Jurkat, Clone E6-1 (cell line): ENCODE measurements at places on chromosomes 1 and 21.

DNA sequence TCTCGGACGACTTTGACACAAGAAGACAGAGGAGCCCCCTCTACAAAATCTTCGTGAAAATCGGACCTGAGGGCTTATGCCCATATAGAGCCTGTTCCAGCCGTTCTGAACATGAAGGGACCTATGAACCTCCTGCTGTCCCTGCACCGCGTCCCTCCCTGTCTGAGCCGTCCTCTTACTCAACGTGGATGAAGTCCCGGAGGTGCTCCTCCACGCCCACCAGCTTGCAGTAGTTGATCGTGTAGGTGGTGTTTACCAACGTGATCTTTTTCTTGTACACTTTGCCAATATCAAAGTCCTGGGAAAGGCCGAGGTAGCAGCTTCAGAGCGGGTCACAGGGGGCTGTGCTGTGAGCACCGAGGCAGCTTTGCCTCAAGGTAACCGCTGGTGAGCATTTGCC lies 40.0 kb downstream of the CFAP74 start:
- no peak for DNase-seq

DNA sequence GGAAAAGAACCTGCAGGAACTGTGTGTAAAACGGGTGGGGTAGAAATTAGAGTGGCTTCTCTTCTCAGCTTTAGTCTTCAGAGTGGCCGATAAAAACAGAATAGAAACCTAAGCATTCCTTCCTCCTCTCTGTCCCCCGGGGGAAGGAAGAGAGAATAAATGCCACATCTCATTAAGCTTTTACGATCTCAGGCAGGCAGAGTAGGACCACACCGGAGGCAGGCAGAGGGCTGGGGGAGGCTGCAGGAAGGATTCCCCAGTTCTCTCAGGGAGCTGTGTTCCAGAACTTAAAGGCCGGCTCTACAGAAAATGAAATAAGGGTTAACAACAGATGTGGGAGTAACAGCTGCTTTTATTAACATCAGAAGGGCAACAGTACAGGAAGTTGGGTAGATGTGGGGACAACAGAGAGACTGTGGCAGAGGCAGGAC lies 24.5 kb upstream of the MEF2D start:
- no peak for DNase-seq

DNA sequence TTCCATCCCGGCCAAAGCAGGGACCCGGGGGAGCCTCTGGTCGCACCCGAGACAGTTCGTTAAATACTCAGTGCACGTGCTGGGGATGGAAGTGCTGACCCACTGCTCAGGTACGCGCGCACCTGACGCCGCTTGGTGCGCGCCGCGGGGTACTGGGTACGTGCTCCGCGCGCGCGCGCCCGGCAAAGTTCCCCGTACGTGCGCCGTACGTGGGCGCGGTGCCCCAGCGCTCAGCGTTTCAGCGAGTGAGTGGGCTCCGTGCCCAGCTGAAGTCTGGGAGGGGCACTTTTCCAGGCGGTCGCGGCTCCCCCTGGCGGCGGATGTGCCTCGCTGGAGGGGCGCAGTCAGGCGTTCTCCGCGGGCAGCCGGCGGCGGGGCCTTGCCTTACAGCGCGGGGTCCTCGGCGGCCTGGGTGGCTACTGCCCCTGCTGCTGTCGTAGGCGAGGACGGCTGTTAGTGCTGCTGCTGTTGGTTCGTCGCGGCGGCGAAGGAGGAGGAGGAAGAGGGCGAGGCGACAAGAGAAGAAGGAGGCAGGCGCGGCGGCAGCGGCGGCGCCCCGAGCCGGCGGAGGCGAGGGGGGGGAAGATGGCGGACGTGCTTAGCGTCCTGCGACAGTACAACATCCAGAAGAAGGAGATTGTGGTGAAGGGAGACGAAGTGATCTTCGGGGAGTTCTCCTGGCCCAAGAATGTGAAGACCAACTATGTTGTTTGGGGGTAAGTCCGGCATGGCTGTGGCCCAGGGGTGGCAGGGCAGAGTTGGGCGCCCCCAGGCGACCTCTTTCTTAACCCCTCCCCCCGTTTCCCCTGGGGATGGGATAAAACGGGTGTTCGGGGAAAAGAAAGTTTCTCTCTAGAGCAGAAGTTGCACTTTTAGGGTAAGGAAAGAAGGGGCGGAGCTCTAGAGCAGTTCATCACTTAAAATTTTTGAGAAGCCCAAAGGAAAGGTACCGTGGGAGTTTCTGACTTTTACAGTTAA lies at the start of gene CDC73:
Gene CDC73 (plus strand): TSS at position 416 of the 978 bp plus-strand sequence. CDS start 170 bp downstream, at position 586.
- peak; percentile 94 for DNase-seq

- DNase-seq: no peak
These were observed 51.6 kb downstream of the EIF2B3 start for GRCh38 chr1:44934791-44935190.

DNA sequence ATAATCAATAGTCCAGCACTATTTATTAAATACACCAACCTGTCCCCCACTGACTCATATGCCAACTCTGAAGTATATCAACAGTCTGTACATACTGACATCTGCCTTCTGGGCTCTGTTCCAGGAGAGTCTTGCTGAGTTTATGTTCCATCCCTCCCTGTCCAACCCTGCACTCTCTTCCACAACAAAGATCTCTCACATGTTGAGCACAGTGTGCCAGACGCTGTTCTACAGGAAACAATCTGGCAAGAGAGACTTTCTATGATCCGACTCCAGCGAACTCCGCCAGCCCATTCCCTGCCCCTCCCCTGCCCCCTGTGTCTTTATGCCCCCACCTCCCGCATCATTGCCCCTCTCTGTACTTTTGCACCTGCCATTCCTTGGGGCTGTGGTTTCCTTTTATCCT lies 3.4 kb downstream of the LACTBL1 start:
- no peak for DNase-seq

- no peak for DNase-seq
These were observed 27.0 kb upstream of the PRSS38 start for GRCh38 chr1:227788271-227789083.

- DNase-seq: no peak
These were observed 450.2 kb downstream of the LMO4 start for GRCh38 chr1:87778896-87779295.

DNA sequence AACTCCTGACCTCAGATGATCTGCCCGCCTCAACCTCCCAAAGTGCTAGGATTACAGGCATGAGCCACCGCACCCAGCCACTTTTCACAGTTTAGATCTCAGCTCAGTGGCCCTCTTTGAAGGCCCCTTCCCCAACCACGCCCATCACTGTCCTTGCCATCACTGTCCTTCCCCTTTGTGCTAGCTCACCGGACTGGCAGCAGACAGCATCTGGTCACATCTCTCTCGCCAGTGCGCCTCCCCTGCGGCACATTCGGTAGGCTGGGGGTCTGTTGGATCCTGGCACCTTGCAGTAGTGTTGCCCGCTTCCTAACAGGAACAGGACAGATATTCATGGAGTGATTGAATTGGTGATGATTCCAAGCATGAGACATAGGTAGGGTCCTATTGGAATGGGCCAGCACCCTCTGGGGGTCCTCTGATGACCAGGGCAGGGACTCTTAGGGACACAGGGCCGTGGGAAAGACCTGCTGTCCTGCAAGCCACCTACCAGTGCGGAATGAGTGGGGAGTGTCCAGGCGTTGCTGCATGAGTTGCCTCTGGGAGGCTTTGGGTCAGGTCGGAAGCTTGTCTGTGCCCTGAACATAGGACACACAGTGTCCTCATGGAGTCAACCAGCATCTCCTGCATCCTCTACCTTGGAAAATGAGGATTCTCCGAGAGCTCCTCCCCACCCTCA lies 178.8 kb upstream of the VAMP3 start:
- DNase-seq: no peak

DNA sequence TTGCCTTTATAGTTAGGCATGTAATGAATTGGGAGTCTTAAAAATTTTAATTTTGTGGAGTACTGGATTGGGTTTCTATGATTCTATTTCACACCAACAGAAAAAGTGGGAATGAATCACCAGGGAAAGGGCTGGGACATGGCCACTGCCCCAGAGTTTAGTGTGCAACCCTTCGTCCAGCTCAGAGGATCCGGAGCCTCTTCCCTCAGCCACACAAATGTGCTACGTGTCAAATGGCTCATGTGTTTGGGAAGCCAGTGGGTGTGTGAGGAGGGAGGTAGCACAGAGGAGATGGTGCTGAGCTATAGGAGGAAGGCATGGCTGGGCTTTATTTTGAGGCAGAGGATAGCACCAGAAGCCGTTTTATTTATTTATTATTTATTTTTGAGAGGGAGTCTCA lies 247.3 kb downstream of the SIPA1L2 start:
- no peak for DNase-seq

DNA sequence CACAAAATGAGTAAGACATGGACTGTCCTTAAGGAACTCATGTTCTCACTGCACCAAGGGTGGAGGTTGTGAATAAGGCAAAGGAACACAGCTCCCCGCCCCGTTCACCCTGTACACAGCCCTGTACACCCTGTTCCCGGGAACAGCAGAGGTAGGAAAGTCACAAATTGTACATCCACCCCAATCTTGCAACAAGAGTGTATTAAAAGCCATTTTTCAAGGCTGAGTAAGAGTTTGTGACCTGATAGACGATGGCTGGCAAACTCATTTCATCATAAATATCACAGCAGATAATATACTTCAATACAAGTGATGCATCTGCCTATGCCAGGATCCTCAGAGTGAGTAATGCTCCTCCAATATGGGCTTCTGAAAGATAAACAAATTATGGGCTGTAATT lies 52.5 kb upstream of the CAMK1G start:
- no peak for DNase-seq

DNA sequence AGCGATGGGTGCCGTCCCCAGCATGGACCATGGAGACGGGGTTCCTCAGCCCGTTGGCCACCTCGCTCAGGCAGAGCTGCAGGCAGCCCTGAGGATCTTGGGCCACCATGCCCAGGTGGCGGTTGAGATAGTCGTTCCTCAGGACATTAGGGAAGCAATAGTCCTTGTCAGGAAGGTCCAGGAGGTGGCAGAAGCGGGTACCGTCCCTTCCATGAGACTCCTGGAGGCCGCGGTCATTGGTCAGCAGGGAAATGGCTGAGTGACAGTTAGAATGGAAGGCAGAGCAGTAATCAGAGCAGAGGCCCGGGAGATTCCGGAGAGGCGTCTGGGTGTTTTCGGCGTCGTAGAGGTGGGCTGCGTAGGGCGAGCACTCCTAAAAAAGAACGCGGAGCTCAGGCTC lies 4.1 kb downstream of the HHIPL2 start:
- no peak for DNase-seq
